ENCODE measurements at places on chromosomes 11 and 22.

- no peak for DNase-seq
Observed at GRCh38 chr22:23284504-23285033, 104.3 kb downstream of the BCR start.

GRCh38 chr11:95338430-95338991 is 107.5 kb upstream of the SESN3 start:
- no peak for DNase-seq

DNA sequence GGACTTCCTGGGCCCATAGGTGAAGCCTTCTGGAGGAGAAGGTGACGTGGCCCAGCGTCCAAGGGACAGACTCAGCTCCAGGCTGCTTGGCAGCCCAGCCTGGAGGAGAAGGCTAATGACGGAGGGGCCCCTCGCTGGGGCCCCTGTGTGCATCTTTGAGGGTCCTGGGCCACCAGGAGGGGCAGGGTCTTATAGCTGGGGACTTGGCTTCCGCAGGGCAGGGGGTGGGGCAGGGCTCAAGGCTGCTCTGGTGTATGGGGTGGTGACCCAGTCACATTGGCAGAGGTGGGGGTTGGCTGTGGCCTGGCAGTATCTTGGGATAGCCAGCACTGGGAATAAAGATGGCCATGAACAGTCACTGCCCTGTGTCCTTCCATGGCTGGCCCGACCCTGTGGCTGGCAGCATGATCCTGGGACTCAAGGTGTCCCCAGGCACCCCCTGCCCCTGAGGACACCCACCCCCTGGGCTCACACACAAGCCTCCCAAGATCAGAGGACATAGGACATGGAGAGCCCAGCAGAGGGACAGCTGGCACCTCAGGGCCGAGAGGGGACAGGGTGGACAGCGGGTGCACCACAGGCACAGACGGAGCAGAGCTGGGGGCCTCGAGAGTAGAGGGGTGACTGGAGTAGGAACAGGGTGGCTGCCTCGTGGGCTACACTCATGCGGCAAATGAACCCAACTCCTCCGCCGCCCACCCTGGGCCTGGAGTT is 10.1 kb downstream of the SIGIRR start:
- DNase-seq = no peak

DNA sequence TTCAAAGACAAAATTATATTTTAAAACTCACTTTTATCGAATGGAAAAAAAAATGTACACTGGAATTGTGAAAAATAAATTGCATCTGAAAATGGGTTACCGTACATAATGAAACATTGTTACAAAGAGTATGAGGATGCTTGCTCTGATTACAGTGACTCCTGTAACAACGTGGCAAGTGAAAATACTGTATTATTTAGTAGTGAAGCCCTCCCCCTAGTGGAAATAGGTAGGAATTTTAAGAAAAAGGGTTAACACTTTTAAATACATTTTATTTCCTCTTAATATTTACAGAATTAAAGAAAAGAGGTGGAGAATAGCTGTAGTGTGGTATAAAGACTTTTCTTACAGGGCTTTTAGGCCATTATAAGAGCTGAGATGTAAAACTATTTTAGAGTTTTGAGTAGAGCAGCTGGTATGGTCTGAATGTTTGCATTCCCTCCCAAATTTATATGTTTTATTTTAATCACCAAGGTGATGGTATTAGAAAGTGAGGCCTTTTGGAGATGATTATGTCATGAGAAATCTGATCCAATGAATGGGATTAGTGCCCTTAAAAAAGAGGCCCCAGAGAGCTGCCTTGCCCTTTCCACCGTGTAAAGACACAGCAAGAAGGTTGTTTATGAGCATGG is 25.2 kb downstream of the FAM76B start:
- DNase-seq = no peak

DNA sequence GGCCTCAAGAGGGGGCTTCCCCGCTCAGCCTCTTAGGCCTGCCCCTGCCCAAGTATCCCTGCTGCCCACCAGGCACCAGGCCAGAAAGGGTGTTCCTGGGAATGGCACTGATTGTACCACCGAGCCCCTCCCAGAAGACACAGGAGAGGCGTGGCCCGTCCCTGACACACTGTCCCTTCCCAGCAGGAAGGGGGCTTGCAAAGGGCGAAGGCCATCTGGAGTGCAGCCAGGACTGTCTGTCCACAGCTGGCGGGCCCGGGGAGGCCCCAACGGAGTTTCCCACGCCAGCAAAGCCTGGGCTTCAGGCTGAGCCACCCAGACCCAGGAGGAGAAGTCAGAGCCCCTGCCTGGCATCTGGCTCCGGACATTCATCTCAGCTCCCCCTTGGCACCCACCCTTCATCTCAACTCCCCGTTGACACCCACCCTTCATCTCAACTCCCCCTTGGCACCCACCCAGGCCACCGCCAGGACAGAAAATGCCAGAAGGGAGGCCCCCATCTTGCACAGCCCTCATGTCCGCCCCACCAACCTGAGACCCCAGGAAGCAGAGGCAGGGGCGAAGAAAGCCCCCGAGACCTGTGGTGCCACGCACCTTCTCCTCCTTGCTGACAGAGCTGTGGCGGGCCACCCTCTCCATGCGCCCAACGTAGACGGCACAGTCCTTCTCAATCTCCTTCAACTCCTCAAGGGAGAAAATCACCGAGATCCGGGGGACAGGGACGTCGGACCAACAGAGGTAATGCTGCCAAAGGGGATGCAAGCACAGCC is 19.4 kb downstream of the TUBGCP6 start:
- DNase-seq = no peak
